T-helper 1 cell (primary cell): ENCODE measurements at places on chromosomes 4 and X.

DNA sequence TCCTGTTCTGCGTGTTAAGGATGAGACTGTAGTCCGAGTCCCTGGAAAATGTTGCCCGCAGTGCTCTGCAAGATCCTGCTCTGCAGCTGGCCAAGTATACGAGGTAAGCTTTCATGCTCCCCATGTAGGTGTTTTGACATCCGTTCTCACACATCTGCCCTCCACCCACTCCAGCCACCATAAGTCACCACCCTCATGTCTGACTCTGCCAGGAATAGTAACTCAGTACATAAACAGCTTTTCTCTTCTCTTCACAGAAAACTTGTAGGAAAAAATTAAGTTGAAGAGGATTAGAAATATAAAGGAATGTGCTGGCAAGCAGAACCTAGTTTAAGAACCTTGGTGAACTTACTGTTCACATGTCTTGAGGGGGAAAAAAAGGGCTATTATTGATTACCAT, 207.9 kb downstream of the FRAS1 start:
- DNase-seq, result no peak

- DNase-seq, result no peak
Observed at GRCh38 chrX:70437011-70437410, 7.6 kb upstream of the DLG3 start.

- no peak for DNase-seq
Observed at GRCh38 chr4:87316961-87317360, 5.7 kb downstream of the HSD17B13 start.

GRCh38 chr4:26557164-26557563, 26.7 kb upstream of the TBC1D19 start:
- no peak for DNase-seq

DNA sequence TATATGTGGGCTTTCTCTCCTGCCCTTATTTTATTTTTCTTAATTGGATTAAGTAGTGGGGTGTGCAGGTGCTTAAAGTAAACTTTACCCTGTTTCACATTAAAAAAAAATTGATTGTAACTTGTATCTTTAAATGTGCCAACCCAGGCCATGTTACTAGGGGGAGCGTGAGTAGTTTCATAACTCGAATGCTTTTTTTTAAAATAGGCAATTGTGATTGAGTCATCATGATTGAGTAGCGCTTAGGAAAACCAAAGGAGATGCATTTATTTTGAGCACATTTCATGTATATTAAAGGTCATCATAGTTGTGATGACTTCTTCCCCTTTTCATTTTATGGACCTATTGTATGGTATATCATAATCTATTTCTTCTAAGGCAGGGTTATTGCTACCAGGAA, 32.2 kb downstream of the GPAT3 start:
- no peak for DNase-seq

GRCh38 chr4:5708449-5709206, at the start of gene EVC2:
Gene EVC2 (minus strand): TSS chr4:5708559. CDS start chr4:5708513, 46 bp downstream.
- DNase-seq, result peak; percentile 11
